ENCODE measurements at places on chromosomes 11 and 22.
A peak's percentile ranks its signal among the peaks of the same experiment; 100 is the strongest.

GRCh38 chr11:32358729-32359128, 76.6 kb downstream of the WT1 start:
- no peak for DNase-seq

DNA sequence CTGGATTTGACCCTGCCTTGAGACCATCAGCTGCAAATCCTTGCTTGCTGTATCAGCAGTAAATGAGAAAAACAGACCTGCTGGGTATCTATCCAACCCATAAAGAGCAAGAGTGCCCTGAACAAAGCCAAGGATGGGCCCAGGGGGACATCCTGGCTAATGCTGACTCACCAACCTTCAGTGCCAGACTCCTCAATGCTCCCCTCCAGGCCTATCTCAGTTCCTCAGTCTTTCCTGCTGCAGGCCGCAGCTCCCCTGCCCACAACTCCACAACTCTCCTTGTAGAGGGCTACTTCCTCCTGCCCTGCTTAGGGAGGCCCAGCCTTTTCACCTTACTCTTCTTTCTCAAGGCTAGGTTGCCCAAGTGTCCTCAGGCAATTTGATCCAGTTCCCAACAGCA, 2.6 kb downstream of the LAMTOR1 start:
- no peak for DNase-seq

DNA sequence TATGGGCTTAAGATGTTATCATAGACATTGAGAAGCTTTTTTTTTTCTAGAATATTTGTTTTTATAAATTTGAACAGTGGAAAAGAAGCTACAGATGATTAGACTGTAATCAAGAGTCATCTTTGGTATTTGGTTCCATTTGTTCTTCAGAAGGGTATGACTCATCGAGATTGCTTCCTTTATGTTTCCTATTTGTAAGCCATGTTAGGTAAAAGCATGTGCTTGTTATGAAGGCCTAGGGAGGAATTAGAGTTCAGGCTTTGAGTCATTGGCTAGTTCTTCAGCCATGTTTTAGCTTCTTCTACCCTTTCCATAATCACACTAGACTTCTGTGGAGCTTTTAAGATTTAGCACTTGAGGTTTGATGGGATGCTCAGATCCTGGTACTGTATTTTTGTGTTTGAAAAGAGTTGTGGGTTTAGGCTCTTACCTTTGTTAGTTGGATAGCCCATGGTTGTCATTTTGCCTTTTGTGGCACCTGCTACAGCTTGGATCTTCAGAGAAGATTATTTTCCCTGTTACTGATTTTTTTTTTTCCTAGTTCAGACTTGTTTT, 44.3 kb downstream of the POLD3 start:
- DNase-seq = peak; percentile 88

GRCh38 chr11:118909619-118910308, 16.0 kb downstream of the BCL9L start:
- no peak for DNase-seq

DNA sequence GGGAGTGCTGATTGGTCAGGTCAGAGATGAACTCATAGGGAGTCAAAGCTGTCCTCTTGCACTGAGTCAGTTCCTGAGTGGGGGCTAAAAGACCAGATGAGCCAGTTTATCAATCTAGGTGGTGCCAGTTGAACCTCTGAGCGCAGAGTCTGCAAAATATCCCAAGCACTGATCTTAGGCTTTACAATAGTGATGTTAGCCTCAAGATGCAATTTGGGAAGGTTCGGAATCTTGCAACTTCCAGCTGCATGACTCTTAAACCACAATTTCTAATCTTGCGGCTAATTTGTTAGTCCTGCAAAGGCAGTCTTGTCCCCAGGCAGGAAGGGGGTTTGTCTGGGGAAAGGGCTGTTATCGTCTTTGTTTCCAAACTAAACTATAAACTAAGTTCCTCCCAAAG, 92.3 kb upstream of the PARVA start:
- peak; percentile 99 for DNase-seq

DNA sequence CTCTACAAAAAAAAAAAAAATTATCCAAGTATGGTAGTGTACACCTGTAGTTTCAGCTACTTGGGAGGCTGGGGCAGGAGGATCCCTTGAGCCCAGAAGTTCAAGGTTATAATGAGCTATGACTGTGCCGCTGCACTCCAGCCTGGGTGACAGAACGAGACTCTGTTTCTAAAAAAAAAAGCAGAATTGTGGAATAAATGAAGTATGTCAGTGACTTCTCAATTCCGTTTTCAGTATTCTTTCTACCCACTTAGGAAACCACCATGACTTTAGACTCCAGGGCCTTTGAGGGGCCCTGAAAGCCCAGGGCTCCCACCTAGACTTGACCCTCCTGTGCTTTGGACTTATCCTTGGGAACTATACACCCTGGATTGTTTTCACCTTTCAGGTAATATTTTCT, 6.5 kb upstream of the NUP160 start:
- no peak for DNase-seq

DNA sequence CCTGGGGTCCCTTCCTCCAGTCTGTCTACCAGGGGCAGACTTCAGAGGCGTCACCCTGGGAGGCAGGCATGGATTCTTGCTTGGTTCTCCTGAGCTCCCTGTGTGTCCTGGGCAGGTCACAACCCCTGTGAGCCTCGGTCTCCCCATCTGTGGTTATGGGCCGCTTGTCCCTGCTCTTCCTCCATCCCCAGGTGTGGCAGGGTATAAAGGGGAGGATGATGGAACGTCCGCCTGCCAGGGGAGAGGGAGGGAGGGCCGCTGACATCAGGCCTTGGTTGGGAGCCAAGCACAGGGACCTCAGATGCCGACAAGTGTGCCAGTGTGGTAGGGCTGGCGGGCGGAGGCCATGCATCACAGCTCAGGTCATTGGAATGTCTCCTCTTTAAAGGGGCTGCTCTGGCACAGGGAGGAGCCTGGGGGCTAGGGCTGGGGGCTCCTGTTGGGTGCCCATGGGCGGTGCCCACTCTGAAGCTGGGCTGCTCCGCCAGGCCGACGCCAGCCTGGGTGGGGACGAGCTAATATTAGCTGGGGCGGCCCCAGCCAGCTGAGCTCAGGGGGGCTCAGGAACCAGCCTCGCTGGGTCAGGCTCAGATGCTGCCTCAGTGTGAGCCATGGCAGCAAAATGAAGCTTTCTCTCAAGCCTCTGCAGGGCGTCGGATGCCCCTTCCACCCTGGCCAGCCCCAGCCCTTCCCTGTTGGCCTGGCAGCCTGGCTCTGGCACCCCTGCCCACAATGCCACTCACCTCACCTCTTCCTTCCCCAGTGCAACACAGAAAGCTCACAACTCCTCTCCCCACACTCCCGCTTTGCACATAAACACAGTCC, 12.8 kb downstream of the KCNC1 start:
- DNase-seq = no peak

DNA sequence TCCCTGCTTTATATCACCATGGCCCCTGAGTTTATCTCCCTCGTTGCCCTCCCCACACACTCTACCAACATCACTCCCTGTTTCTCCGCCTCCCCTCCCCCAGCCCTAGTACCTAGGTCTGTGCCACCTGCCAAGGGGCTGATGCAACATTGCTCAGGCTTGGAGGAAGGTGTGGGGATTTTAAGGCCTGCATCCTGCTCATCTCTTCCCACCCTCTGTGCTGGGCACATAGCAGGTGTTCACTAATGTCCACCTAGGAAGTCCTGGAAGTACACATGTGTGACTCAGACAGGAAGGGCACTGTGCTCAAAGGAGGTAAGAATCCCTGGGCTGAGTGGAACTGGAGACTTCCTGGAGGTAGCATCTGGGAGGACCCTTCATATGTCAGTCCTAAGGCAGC, 37.0 kb downstream of the PDE2A start:
- no peak for DNase-seq

- DNase-seq = no peak
Measured at GRCh38 chr22:27851974-27852746, 50.6 kb upstream of the MN1 start.

- no peak for DNase-seq
Measured at GRCh38 chr11:43035086-43035485, 276.7 kb upstream of the API5 start.
